ENCODE measurements at places on chromosomes 16 and 17.

- no peak for DNase-seq
Measured at GRCh38 chr17:17562146-17562511, 29.4 kb downstream of the PEMT start.

DNA sequence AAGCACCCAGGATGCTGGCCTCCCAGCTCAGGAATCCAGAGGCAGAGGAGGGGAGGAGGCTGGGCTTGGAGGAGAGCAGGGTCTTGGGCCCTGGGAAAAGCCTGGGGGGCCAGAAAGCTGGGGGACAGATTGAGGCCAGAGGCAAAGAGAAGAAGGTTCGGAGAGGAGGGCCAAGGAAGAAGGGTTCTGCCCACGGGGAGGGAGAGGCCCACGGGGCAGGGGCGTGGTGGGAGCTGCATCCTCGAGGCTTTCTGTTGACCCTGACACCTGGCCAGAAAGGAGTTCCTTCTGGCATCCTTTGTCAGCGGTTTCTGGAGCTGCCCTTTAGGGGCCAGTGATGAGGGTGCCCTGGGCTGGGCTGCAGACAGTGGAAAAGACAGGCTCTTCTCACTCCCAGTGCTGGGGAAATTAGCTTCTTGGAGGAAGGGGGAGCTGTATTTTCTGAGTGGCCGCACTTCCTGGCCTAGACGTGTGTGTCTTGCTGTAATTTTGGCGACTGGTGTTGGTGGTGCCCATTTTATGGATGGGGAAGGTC is 308.7 kb downstream of the SEC14L1 start:
- no peak for DNase-seq

DNA sequence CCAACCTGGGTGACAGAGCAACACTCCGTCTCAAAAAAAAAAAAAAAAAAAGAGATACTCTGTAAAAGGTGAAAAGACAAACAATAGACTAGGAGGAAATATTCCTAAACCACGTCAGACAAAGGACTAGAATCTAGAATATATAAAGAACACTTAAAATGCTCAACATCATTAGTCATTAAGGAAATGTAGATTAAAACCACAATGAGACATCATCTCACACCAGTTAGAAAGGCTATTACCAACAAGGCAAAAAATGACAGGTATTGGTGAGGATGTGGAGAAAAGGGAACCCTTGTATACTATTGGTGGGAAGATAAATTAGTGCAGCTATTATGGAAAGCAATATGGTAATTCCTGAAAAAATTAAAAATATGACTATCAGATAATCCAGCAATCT is 903.1 kb upstream of the SOX9 start:
- DNase-seq, result no peak

DNA sequence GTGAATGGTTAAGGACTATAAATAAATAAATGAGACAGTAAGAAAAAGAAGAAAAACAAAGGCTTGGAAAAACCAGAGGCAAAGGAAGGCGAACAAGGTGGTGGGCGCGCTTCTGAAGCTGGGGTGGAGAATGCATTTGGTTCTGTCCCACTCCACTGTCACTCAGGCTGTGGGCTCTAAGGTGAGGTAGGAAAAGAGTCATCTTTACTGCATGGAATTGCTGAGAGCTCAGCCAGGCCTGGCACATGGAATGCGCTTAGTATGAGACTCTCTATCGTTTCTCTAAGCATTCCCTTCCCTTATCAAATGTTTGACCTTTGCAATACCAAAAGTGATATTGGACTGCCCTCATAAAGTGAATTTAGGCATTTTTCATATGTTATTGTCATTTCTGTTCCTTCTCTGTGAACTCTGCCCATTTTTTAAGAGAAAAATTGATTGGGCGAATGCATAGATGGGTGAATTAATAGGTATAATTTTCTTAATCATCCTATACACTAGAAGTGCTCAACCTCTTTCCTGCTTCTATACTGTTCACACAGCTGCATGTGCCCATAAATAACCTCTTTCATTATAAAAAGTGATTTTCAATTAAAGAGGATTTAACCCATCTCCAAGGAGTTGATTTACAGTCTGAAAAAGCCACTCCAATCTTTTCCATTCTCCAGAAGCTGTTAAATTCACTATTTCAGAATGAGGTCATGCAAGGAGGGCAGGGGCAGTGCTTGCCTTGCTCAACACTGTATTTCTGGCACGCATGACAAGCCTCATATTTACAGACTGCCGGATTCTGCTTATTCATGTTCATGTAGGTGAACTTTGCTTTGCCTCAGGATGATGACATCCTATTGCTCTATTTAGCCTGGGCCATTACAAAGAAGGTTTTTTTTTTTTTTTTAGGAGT is 87.7 kb downstream of the MYH10 start:
- DNase-seq, result no peak

DNA sequence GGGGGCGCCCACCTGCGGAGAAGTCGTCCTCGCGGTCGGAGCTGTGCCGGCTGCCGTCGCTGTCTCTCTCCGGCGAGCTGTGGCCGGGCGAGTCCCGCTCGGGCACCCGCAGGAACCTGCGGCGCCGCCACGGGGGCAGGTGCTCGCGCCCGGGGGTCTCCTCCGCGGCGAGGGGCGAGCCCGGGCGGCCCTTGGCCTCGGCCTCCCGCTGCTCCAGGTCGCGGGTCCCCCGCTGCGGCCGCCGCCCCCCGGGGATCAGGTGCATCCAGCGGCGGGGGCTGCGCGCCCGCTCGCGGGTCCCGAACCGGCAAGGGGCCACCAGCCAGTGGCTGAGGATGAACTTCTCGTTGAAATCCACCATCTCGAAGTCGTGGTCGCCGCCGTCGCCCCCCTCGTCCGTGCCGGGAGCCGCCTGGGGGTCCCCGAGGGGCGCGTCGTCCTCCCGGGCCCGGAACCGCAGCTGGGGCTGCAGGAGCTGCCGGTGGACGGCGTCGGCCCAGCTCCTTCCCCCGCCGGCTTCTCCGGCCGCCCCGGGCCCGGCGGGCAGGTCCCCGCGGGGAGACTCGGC is 41.4 kb upstream of the BHLHA9 start:
- DNase-seq, result no peak

DNA sequence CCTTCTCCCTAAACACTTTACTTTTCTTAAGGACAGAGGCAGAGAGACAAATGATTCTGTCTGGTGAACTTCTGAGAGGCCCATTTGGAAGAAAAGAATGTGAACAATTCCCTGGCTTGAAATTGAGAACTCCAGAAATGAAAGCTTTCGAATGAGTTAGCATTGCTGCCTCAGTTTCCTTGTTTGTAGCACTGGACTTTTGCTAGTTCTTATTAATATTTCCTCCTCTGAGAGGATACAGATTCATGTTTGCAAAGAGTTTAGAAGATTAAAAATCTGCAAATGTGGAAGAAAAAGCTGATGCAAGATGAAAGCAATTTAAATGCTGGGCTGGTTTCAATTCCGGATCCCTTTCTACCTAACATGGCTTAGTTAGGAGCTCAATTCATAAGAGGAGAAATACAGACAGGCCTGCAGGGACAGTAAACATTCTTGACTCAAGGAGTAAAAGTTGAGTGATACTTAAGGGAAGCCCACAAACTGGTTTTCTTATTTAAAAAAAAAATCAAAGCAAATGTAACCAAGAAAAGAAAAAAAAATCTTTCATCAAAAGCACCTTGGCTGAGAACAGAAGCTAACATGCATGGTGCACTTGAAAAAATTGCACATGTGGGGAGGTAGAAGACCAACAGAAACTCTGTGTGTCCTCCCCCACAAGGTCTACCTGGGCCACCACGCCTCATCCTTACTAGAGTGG is 27.1 kb downstream of the HNF1B start:
- DNase-seq, result no peak

DNA sequence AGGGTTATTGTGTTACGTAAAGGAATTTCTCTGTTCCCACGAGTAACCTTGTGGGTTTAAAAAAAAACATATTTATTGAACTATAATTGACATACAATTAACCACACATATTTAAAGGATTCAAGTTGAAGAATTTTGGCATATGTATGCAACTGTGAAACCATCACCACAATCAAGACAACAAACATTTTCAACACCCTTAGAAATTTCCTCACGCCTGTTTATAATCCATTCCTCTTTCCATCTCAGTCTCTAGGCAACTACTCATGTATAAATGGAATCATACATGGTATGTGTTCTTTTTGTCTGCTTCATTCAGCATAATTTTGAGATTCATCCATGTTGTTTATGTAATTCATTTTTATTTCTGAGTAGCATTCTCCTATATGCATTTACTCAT is 104.0 kb downstream of the MRTFB start:
- no peak for DNase-seq

DNA sequence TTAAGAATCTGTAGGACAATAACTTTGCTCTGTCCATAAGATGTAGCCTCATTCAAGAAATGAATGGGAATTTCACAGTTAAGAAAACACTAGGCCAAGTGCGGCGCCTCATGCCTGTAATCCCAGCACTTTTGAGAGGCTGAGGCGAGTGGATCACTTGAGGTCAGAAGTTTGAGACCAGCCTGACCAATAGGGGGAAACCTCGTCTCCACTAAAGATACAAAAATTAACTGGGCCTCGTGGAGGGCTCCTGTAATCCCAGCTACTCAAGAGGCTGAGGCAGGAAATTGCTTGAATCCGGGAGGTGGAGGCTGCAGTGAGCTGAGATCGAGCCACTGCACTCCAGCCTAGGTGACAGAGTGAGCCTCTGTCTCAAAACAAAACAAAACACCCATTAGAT is 19.9 kb upstream of the RSL1D1 start:
- DNase-seq, result no peak

All from activated naive CD4-positive, alpha-beta T cell treated with anti-CD3 and anti-CD28 coated beads, Interleukin-2, amount 10 ng/mL, durations not matched to agents 7 days and 5 days (primary cell).